ENCODE measurements at places on chromosomes 12 and 14. TPM values are rescaled to one million over a fixed set of nuclear protein-coding genes. Genes with fewer than 3 reads are reported as not detected.

GRCh38 chr14:36214476-36215216, 38.1 kb upstream of the PTCSC3 start:
- no peak for DNase-seq

DNA sequence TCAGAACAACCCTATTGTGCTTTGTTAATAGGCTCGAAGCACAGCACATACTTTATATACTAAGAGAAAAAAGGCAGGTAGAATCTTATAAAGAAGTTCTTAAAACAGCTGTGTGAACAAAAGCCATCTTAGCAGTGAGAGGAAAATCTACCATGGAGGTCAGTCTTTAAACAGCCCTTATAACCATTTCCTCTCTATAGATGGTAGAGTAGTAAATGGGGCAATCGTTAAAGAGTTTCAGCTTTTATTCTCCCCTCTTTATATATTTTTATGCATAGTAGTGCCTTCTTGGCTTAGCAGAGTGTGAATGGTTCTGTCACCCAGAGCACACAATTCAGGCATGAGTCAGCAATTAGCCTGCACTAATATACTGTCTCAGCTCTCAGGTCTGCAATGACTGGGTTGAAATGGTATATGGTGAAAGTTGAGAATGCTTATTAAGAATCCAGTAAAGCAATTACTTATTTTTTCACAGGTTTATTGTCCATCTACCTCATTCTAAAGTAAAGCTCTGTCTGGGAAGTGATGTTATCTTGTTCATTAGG, 305.0 kb downstream of the NELL2 start:
- DNase-seq, result no peak

GRCh38 chr14:65206448-65207096, 104.3 kb upstream of the MAX start:
- no peak for DNase-seq

GRCh38 chr12:12428047-12428446, 71.2 kb downstream of the BORCS5 start:
- no peak for DNase-seq

- no peak for DNase-seq
Measured at GRCh38 chr14:66288511-66288910, 197.7 kb upstream of the CCDC196 start.

DNA sequence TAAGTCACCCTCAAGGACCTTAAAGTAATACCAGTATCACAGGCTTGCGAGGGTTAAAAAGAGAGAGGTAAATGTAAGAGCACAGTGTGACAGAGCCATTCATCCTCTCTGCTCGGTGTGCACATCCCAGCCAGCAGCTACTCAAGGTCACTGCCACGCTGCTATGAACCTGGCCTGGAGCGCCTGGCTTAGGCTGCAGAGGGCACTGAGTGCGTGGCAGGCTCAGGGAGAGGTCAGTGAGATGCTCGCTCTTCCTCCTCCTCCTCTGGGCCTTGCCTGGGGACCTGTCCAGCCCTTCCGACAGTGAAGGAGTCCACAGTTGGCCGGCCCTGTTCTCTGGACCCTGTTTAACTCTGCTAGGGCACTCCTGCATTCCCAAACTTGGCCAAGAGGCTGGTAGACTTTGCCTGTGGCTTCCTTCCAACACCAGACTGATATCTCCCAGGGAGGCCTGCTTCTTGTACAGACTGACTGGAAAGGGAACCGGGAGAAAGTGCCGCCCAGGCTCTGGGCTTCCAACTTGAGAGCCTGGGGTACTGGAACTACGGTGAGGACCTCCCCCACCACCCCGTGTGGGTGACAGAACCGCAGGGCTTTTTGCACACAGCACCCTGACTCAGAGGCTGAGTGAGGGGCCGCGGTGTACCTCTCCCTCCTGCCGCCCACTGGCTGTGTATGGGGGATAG, 62.6 kb upstream of the CORO1C start:
- no peak for DNase-seq

GRCh38 chr12:77060883-77061240, 4.5 kb downstream of the E2F7 start:
- DNase-seq, result no peak

GRCh38 chr14:54567639-54568561, 972 bp downstream of the SAMD4A start:
- DNase-seq, result peak; percentile 71

DNA sequence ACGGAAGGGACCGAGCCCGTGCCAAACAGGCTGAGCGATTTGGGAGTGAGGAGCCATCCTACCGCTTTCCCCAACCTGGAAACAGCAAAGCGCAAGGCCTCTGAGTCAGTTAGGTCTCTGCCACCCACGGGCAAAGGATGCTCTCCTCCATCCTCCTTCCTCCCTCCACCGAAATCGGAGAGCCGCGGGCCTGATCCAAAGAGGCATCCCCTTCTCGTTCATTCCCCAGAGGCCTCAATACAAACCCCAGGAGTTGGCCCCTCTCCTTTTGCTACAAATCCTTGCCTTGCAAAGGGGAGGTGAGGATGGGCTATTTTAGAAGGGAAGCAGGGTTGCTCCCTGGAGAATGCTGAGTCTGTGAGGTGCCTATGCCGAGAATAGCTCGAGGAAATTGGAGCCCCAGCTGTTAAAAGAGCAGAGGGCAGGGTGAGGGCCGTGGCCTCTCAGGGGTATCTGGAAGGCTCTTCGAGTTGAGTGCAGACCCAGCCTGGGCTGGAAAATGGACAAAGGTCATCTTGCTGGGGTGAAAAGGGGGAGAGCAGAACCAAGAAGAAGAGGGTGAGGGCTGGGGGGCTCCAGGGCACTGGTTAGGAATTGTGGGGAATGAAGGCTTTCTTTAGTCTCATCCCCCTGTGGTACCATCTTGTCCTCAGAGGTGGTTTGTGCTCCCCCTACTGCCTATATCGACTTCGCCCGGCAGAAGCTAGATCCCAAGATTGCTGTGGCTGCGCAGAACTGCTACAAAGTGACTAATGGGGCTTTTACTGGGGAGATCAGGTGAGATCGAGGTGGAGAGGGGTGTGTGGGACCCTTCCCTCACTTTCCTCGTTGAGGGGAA, 1.1 kb downstream of the TPI1 start:
- DNase-seq, result peak; percentile 65

- no peak for DNase-seq
Measured at GRCh38 chr12:90925562-90925961, 29.4 kb downstream of the CCER1 start.

DNA sequence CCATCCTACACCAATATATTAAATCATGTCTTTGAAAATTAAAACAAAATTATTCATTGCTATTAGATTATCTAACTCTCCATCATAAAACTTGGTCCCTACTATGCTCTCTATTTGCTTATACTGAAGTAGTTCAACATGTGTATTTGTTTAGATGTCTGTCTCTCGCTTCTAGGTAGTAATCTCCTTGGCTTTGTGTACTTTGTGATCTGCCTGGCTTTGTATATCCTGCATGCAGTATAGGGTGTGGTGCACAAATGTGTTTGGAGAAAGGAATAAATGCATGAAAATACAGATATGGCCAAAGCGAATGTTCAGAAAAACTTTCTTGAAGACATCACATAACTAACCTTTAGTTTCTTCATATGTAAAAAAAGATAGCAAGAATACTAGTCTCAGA, 246.6 kb upstream of the LRFN5 start:
- DNase-seq, result no peak

- DNase-seq, result peak; percentile 50
Measured at GRCh38 chr12:58889557-58889956, 30.7 kb downstream of the LRIG3 start.

- DNase-seq, result no peak
Measured at GRCh38 chr14:101630056-101630965, 69.0 kb downstream of the DIO3 start.

DNA sequence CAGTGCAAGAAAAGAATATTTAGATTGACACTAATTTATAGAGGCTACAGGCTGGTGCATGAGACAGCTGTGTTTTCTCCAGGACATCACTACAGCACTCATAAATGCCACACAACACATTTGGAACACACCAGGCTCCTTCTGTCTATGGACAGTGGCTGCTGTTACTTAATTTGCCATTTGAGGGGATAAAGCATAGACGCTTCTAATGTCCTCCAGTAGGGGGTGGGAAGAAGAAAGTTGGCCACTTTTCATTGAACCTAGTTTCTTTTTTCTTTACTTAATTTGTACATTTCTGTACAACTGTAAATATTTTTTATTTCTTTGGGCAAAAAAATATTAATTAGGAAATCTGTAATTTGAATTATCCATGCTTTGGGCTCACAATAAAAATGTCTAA, 12.4 kb upstream of the RTN1 start:
- no peak for DNase-seq

- DNase-seq, result no peak
Measured at GRCh38 chr14:35858521-35859209, 32.5 kb downstream of the BRMS1L start.

GRCh38 chr12:111150921-111151840, 217.7 kb downstream of the PHETA1 start:
- no peak for DNase-seq

The BICDL1 gene
- total RNA-seq, result 4.0 TPM

The PTGDR gene
- total RNA-seq, result 0.51 TPM

The PPP4R4 gene
- total RNA-seq, result 0.82 TPM

Data from tongue (tissue), 3 donors.